AG04450 (cell line): ENCODE measurements at places on chromosomes 7 and 10.

- peak; percentile 6 for DNase-seq
Observed at GRCh38 chr7:108358553-108358952, 97.7 kb downstream of the NRCAM start.

DNA sequence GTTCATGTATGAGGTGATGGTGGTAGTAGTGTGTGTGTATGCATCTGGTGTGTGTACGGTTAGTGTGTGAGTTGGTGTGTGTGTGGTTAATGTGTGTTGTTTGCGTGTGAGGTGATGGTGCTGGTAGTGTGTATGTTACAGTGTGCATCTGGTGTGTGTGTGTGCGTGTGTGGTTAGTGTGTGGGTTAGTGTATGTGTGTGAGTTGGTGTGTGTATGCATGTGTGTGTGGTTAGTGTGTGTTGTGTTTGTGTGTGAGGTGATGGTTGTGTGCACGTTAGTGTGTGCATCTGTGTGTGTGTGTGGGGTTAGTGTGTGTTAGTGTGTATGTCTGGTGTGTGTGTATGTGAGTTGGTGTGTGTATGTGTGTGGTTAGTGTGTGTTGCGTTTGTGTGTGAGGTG, 153.0 kb downstream of the ACTR3B start:
- no peak for DNase-seq

- no peak for DNase-seq
Observed at GRCh38 chr10:8481718-8482504, 427.4 kb downstream of the GATA3 start.

GRCh38 chr10:35415505-35415904, 79.2 kb downstream of the CCNY start:
- DNase-seq, result no peak

GRCh38 chr7:17697128-17697881, 243.0 kb downstream of the SNX13 start:
- no peak for DNase-seq

- no peak for DNase-seq
Observed at GRCh38 chr7:79515358-79515757, 61.9 kb upstream of the MAGI2 start.

DNA sequence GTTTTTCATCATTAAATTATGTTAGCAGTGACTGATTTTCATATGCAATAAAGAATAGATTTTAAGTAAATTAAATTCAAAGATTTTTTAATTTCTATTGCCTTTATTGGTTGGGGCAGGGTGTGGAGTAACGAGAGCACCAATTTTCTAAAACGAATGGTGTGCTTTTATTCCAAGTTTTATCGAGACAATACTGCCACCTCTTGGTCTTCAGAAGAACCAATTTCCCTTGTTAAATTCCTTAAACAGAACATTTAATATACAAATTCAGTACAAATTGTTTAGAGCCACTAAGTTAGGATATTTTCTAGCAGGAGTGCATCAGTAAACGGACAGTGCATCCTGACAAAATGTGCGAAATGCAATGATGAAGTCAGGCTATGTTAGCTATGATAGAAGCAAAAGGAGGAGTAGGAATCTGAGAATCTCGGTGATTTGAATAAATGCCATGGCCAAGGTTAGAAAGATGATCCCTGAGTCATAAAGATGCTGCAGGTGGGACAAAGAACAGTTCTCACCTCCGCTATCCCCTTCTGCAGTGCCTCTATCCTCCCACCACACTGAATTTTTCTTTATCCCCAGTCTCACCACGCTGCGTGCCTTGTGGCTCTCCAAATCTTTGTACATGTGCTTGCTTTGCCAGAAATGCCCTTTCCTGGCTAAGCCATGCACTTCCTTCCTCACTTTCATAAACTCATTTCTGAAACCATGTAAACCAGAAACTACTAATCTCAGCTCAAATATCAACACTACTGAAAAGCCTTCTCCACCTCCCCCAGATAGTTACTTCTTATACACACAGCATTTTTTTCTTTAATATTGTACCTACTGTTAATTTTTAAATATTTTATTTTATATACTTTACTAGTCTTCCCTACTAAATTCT, 31.9 kb upstream of the AGBL3 start:
- no peak for DNase-seq

- DNase-seq, result no peak
Observed at GRCh38 chr10:96501985-96502384, 11.7 kb downstream of the TLL2 start.

DNA sequence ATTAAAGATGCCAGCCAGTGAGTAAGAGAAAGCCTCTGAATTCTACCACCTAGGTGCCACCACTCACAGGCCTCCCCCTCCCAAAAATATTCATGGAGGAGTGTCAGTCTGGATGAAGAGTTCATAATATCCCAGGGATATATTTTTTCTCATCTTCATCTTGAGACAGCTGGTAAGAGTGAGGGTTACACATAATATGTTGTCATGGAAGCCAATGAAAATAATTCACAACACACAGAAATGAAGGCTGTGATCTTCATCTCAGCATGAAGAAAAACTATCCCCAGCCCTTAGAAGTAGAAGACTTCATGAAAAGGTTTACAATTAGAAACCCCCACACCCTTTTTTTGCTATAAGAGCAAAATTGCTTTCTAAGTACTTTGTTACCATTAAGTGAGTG, 175.6 kb downstream of the DNAH11 start:
- no peak for DNase-seq

DNA sequence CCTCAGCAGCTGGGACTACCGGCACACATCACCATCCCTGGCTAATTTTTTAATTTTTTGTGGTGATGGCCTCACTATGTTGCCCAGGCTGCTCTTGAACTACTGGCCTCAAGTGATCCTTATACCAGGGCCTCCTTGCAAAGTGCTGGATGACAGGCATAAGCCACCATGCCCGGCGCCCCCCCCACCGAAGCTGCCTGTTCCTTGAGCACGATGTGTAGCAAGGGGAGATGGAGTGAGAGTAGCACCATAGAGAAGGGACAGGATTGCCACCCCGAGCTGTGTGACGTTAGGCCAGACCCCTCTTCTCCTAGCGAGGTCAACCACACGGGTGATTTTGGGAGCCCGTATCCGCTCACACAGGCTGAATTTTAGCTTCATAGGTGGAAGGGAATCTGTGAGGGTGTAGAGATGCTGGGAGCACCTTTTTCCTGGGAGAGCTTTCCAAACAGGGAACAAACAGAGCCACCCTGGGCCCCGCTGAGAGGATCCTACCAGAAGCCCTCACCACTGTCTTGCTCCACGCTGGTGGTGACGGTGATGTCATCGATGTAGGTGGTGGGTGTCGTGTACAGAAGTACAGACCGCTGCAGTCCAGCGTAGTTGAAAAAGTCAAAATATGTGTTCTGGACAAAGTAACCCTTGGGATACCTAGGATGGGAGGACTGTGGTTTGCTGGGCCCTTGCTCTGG, 3.0 kb downstream of the GUSB start:
- no peak for DNase-seq

- no peak for DNase-seq
Observed at GRCh38 chr10:5566614-5567013, 41.9 kb downstream of the CALML3 start.

- no peak for DNase-seq
Observed at GRCh38 chr7:118346748-118347147, 122.2 kb downstream of the ANKRD7 start.

DNA sequence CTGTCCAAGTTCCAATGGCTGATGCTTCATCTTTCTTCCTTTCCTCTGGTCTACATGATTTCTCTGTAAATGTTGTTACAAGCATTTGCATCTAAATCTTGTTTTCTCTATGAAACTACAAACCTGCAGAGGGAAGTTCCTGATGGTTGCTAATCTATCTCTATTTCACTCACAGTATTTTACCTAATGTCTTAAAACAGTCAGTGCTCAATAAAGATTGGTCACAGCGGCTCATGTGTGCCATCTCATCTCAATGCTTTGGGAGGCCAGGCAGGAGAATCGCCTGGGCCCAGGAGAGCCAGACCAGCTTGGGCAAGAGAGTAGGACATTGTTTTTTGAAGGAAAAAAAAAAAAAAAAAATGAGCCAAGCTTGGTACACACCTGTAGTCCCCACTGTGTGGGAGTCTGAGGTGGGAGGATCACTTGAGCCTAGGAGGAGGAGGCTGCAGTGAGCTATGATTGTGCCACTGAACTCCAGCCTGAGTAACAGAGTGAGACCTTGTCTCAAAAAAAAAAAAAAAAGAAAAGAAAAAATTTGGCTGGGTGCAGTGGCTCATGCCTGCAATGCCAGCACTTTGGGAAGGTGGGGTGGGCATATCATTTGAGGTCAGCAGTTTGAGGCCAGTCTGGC, 71.3 kb upstream of the ARMC3 start:
- no peak for DNase-seq

GRCh38 chr10:119667562-119668328, 16.6 kb downstream of the BAG3 start:
- peak; percentile 87 for DNase-seq

DNA sequence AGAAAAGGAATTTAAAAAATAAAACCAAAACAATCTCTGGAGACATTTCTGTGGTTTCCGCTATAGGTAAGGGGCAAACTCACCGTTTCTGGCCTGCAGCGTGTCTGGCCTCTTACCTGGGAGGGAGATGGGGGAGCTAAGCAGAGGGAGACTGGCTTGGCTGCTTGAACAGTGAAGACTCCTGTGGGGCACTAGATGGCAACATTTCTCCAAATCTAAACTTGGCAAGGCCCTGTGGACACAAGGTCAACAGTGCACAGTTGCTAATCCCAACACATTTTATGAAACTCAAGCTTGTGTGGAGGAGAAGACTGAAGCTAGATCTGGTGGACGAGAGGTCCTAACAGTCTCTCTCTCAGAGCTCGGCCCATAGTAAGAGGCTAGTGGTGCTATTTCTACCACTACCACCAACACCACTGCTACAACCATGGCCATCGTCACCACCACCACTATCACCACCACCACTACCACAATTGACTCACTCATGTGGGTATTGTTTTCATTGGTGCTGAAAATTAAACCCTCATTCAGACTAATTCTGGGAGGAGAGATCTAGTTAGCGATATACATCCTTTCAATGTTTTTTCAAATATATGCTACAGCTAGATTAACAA, 28.4 kb upstream of the CDHR3 start:
- no peak for DNase-seq

DNA sequence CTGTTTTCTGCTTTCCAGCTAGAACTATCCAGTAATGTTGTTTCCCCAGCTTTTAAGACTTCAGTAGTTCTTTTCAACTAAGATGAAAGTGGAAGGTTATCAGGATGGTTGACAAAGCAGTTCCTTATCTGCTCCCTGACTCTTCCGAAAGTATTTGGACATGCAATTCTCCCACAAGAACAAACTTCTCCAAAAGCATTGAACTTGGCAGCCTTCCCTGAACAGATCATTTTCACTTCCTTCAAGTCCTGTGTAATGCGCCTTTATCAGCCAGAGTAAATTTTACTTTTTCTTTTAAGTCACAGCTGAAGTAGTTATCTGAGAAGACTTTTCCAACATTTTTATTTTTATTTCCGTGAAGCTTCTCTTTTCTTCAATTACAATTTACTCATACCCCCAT, 39.7 kb downstream of the CDC14C start:
- no peak for DNase-seq

GRCh38 chr7:113404245-113404644, 285.9 kb upstream of the SMIM30 start:
- no peak for DNase-seq

- DNase-seq, result no peak
Observed at GRCh38 chr7:149459201-149459539, 1.7 kb downstream of the ZNF777 start.

- DNase-seq, result no peak
Observed at GRCh38 chr10:71004176-71005075, 116.1 kb upstream of the PCBD1 start.

- DNase-seq, result no peak
Observed at GRCh38 chr7:39617005-39617404, 6.4 kb upstream of the RALA start.

- DNase-seq, result peak; percentile 2
Observed at GRCh38 chr10:17836942-17837341, 27.8 kb downstream of the MRC1 start.

DNA sequence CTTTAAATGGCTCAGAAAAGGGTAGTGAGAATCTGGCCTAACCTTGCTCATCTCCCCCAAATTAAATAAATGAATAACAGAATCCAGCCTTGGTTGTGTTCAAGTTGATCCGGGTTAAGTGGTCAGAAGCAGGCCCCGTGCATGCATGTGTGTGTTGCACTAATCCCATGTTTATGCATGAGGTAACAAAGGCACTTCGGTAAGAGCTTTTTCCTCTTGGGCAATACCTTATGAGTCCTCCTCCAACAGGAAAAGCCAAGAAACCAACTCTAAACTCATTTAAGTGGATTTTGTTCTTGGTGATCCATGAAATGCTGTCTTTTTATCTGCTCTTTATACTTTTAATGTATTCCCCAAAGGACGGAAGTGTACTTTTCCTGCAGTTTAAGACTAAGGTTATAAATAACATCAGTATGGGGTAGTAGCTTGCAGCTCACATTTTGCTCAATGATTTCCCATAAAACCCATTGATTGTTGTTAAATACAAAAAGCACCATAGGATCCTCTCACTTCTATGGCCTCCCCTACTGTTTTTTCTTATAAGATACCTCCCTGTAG, 104.9 kb upstream of the YAE1 start:
- DNase-seq, result no peak

DNA sequence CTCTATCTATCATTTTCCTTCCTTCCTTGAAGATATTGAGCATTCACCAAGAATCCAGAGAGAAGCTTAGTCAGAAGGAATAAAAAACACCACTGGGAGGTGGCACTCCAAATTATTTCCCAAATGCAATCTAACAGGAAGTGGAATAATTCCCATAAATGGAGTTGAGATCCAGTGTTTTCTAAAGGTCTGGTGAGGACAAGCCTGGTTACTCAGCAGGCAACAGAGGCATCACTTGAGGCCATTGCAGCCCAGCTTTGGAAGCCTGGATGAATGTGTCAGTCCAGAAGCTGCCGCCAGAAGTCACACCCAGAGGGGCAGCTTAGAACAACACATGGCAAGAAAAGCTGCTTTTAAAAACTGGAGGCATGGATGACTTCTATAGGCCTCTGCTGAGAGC, 288.9 kb upstream of the KLF6 start:
- no peak for DNase-seq

GRCh38 chr7:47580175-47580706, 1.7 kb downstream of the TNS3 start:
- DNase-seq, result no peak

DNA sequence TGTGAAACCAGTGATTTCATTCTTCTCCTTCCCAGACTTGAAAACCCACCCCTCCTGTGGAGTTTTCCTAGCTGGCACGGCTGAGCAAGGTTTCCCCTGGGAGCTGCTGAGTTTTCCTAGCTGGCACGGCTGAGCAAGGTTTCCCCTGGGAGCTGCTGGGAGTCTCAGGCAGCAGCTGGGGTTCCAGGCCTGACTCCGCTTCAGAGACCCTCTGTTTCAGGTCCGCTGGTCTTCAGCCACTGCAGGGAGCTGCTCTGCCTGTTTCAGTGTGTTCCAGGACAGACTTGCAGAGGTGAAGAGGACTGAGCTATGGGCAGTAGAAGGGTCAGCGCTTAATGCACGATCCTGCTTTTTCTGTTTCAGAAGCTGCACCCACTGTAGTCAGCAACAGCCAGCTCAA, 104.9 kb downstream of the XRCC2 start:
- no peak for DNase-seq
